ENCODE measurements at places on chromosomes 5 and 9.
A peak's percentile ranks its signal among the peaks of the same experiment; 100 is the strongest.

- DNase-seq = no peak
Measured at GRCh38 chr5:146642410-146642809, 126.4 kb upstream of the GPR151 start.

DNA sequence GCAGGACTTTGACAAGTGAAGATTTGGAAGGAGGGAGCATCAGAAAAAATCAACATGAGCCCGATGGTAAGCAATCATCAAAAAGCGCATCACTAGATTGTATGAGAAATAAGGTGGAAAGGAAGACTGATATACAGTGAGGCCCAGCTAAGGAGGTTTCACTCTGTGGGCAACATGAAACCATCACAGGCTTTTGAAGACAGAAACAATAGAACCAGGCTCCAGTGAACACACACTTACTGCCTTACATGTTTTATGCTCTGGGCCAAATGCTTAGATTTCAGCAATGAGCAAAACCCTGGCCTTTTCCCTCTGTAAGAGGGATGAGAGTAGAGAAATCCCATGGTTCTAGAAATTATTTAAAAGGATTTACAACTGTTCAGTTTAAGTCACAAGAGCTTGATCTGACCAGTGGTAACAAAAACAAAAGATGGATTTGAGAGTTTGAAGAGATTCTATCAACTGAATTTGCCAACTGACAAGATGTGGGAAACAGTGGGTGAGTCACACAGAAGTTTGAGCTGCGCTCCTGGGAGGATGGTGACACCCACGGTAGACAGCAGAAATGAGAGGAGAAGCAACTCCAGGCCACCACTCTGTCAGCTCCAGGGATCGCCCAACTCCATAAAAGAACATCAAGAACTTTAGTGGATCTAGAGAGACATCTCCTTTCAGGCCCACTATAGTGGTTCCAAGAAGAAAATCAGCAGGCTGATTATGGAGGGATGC is 261.8 kb downstream of the MCTP1 start:
- DNase-seq = no peak

DNA sequence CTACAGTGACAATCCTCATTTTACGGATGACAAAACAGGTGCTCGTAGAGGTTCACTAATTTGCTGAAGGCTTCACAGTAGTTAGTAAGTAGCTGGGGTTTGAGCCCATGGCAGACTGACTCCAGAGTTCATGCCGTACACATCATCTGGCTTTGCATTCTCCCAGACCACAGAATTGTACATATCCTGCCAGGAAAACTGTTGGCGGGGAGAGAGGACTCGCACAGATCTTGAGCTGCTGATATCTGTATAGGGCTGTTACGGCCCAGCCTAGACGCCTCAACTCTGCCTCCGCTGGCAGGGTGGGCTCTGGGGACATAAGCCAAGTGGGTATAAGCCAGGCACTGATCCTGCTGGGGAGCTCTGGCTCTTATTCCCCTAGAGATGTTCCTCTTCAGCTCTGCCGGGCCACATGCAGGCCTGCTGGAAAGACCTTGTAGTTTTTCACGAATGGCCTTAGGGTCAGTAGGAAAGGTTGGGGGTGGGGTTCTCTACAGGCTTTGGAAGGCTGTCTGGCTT is 16.3 kb downstream of the LARP1 start:
- DNase-seq = no peak

GRCh38 chr9:19154135-19154612 is 26.9 kb upstream of the PLIN2 start:
- no peak for DNase-seq

DNA sequence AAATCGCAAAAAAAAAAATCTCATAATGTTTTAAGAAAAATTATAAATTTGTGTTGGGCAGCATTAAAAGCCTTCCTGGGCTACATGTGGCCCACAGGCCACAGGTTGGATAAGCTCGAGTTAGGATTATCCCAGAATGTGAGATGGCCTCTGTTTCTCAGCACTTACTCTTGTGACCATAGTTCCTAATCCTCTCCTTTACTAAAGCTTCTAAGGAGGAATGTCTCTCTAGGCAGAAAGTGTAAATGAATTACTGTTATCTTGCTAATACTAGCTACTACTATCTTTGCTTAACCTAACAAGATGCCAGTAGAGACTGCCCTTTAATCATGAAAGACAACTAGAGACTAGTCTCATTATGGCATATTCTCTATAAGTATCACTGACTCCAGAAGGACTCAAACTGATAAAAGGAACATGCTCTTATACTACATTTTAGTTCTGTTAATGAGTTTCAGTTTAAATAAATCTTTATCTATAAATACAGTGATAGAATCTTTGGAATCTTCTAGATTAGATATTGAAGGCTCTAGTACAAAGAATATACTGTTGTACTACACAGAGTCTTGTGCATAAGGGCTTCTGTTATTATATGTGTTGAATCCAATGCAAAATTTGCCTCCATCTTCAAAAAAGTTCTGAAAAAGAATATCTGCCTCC is 13.8 kb downstream of the INVS start:
- no peak for DNase-seq

DNA sequence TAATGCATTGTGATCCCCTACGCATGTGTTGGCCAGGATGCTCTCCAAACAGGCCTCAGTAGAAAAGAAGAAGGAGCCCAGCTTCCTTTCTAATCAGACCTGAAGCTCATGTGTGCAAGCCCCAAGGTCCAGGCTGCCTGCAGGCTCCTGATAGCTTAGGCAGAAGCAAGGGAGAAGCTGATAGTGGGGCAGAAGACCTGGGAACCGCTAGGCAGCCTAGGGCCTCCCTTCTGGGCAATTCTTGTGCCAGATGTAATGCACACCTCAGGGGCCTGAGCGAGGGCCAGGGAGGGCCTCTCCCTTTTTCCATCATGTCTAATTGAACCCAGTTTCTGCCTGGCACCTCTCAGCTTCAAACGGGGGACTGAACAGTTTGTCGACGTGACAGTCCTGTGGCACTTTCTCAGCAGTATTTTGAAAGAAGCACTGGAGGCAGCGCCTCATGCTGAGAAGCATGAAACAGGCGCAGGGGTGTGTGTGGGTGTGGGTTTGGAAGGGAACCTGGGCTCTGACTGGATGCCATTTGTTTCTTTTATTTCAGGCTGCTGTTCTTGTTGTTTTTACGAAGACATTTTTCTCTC is 212.8 kb downstream of the PIK3R1 start:
- DNase-seq = no peak

- no peak for DNase-seq
Measured at GRCh38 chr5:74396913-74397622, 243.5 kb downstream of the ENC1 start.

DNA sequence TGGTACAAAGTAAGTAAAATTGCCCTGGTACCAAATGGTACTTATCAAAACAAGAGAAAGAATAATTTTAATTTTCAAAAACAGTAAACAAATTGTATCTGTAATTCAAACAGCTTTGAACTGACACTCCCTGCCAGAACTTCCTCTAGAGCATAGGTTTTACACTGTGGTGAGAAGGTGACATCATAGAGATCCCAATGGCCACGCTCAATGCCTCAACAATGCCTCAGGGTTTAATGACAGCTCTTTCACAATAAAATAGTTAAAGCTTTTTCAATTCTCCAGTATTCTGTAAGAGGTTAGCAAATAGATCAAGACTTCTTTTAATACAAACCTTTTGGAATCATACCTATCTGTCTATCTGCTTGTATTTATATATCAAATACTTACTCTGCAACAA is 437.1 kb downstream of the PRR16 start:
- no peak for DNase-seq

- DNase-seq = no peak
Measured at GRCh38 chr5:15752663-15753285, 252.8 kb downstream of the FBXL7 start.

GRCh38 chr5:59296317-59297264 is 596.9 kb downstream of the PDE4D start:
- no peak for DNase-seq

GRCh38 chr9:107922260-107922659 is 432.7 kb upstream of the KLF4 start:
- no peak for DNase-seq

DNA sequence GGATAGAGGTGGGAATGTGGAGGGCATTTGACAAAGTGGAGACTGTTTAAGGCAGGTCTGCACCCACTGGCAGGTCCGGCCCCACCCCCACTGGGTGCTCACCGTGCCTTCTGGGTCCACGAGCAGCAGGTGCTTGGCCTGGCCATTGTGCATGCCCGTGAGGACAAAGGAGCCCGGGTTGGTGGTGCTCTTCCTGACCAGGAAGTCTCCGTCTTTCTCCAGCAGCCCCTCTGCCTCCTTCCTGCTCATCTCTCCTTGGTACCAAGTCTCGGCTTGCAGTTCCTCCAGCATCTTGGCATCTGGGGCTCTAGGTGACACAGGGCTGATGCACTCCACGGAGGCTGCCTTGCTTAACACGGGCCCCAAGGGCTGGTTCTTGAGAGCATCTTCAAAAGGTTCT is 46.6 kb downstream of the S1PR3 start:
- no peak for DNase-seq

- DNase-seq = peak; percentile 58
Measured at GRCh38 chr5:139342423-139342723, 719 bp downstream of the PAIP2 start.

DNA sequence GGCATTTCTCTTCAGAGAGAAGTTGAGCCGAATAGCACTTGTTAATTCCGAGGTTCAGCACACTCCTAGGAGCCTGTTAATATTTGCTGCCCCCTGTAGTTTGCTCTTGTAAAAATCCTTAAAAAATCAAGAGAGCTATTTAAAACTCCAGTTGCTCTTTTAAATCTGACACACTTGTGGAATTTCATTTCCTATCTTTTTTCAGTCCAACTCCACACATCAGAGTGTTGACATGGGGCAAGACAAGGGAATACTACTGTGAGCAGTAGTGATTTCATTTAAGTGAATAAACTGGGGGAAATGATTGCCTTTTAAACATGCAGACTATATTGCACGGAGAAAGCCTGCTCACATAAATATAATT is 1096.3 kb upstream of the DMAC1 start:
- DNase-seq = no peak

DNA sequence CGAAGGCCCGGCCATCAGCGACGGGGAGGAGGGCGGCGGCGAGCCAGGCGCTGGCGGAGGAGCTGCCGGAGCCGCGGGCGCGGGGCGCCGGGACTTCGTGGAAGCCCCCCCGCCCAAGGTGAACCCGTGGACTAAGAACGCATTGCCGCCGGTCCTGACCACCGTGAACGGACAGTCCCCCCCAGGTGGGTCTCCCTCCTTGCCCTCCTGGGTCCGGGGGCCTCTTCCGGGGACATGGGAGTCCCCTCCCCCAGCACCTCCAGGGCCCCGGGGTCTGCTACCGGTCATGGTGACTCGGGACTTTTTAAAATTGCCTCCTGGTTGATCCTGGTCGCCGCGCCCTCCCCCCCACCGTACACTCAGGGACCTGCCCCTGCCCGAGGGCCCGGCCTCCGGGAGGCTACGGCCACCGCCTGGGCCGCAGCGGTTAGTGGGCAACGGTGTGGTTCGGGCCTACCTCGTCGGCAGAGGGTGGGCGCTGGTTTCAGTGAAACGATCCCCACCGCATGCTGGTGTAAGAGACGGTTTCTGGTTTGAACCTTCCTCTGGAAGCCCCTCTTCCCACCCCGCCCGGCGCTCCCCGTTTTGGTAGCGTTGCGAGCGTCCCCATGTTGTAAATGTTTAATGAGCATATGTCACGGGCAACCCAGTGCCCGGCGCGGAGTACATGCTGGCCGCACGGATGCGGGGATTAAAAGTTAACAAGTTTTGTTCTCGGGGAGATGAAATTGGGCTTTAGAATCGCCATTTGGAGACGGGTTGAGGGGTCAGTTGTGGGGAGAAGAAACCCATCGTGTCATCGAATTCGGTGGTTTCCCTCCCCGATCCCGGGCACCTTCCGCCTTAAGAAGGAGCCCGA is 1.1 kb downstream of the LARP1 start:
- peak; percentile 25 for DNase-seq

- DNase-seq = no peak
Measured at GRCh38 chr9:72150127-72150526, 887 bp downstream of the GDA start.

- no peak for DNase-seq
Measured at GRCh38 chr9:75623462-75623861, 267.0 kb upstream of the PCSK5 start.

DNA sequence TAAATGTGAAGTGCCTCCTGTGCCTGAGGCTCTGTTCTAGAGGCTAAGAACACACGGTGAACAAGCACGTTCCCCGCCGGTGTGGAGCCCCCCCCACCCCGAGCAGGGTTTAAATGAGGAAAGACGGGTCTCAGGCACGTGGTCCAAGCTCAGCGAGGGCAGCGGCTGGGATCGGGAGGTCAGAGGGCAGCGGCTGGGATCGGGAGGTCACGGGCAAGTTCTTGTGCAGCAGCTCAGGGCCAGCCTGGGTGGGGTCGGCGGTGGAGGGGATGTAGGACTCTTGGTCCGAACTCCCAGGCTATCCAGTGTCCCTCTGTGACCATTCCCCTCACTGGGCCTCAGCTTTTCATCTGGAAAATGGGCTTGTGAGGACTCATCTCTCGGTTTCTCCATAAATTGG is 2.7 kb upstream of the GBGT1 start:
- DNase-seq = no peak

- DNase-seq = no peak
Measured at GRCh38 chr5:59209758-59210359, 627.0 kb downstream of the RAB3C start.

GRCh38 chr9:38047301-38048251 is 21.5 kb downstream of the SHB start:
- no peak for DNase-seq

DNA sequence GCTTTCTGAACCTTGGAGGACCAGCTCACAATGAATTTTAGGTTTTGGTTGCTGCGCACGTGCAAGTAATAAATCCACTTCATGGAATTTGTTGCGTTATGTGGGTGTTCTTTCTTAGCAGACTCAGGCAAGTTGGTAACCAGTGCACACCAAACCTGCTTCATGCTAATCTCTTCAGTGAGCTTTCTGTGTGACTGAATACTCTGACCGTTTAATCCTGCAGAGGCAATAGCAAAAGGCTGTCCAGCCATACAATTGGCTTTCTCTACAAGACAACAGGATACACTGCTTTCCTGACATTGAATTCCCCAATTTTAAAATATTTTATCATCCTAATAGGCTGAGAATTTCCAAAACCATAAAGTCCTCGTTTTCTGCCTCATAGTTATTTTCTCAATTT is 10.3 kb downstream of the UGT3A2 start:
- DNase-seq = no peak

GRCh38 chr5:130773813-130774212 is 391.2 kb downstream of the HINT1 start:
- no peak for DNase-seq

DNA sequence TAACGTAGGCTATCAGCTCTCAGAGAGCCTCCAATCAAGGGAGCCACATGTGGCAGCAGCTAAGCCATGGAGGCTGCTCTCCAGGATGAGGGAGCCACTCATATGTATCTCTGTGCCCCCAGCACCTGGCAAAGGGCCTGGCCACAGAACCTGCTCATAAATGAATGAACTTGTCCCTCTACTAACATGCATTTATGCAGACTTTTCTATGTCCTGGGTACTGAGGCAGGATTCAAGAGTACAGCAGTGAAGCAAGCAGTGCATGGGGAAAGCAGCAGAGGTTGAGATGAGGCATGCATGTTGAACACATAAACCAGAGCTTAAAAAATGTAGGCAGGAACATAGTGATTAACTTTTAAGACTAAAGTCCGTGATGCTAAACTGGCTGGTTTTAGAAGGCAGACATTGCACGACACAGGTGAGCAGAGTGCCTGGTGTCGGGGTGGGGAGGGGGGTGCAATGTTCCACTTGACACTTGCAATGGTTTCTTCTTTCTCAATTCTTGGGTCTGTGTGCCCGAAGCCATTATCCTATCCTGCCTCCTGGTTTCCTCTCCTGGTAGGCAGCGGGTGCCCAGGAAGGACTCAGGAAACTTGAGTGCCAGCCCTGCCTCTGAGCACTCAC is 142.8 kb upstream of the ALDH1B1 start:
- DNase-seq = no peak

- no peak for DNase-seq
Measured at GRCh38 chr9:78688796-78689195, 391.9 kb downstream of the PSAT1 start.

All from activated CD4-positive, alpha-beta T cell treated with anti-CD3 and anti-CD28 coated beads for 24 hours (primary cell).